ENCODE measurements at places on chromosomes 3 and 15.

- no peak for DNase-seq
Observed at GRCh38 chr15:64017591-64018163, 28.6 kb downstream of the DAPK2 start.

DNA sequence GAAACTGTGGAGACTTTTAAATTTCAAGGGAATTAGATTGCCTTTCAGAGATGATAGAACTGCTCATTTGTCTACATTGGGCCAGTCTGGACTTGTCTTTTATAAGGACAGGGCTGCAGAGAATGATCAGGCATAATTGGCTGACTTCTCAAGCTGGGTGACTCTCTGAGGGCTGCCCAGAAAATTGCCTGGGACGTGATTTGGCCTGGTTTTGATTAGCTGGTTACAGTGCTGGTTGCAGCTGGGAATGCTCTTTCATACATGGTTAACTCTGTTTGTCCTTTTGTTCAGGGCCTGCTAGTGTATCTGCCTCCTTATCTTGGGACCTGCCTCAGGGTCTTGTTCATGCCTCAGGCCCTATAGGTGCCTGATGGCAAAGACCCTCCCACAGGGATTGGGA lies 245.6 kb downstream of the CLSTN2 start:
- peak; percentile 78 for DNase-seq

- DNase-seq: peak; percentile 63
Observed at GRCh38 chr3:192409201-192409837, 318.0 kb downstream of the FGF12 start.

- DNase-seq: no peak
Observed at GRCh38 chr15:82056958-82057823, 11.4 kb upstream of the MEX3B start.

- DNase-seq: peak; percentile 12
Observed at GRCh38 chr3:177420651-177421480, 223.6 kb upstream of the TBL1XR1 start.

All from MG63 (cell line).